ENCODE measurements at places on chromosomes 11 and 22. TPM values are rescaled to one million over a fixed set of nuclear protein-coding genes. Genes with fewer than 3 reads are reported as not detected.

The LUZP2 gene
- total RNA-seq, result not detected

The F2 gene
- not detected for total RNA-seq

The HIC2 gene
- 1.8 TPM for total RNA-seq

The COA4 gene
- 63.7 TPM for total RNA-seq

- DNase-seq, result no peak
Observed at GRCh38 chr11:129402206-129403171, 26.8 kb downstream of the BARX2 start.

DNA sequence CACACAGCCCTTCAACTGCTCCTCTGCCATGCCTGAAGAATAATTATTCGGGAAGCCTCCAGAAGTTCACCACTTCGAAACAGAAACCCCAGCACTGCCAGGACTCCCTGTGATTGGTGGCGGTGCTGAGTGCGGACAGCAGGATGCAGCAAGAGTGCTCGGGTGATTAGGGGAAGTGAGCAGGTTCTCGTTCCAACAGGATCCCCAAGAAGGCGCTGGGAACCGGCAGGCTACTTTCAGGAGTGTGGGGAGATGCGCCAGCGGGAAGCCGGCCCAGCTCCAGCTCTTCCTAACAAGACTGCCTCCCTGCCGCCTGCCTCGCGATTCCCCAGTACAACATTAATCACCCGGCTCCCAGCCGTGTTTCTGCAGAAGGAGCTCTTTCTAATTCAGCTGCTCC, 630.2 kb downstream of the BRD1 start:
- no peak for DNase-seq

DNA sequence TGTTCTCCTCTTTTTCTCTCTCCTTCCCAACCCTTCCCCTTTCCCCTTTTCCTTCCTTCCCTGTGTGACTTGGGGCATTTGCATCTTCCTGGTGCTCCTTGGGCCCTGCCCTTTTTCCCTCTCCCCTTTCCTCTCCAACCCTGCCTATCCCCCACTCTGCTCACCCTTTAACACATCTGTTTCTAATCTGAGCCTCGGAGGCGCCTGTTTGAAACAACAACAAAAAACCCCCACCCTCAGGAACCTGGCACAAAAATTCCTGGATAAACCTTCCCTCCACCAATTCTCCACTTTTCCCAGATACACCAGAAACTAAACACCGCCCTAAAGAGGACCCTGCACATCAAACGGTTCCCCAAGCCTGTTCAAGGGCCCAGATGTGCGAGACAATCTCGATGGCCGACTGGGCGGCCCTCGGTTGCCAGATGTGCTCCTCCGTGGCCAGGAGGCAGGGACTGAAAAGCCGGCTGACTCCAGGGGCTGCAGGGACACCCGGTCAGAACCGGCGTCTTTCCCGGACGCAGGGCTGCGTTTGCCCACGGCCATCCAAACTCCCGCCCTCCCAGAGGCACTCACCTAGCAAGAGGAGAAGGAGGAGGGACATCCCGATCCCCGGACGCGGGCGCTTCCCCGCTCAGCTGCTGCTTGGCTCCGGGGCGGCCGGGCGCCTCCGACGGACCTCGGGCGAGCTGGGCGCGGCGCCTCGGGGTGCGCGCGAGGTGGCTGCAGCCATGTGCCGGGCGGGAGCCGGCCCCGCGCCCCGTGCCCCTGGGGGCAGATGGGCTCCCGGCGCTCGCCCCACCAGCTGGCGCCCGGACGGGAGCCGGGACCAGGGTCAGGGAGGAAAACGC, 486 bp downstream of the CLMP start:
- DNase-seq, result peak; percentile 28

DNA sequence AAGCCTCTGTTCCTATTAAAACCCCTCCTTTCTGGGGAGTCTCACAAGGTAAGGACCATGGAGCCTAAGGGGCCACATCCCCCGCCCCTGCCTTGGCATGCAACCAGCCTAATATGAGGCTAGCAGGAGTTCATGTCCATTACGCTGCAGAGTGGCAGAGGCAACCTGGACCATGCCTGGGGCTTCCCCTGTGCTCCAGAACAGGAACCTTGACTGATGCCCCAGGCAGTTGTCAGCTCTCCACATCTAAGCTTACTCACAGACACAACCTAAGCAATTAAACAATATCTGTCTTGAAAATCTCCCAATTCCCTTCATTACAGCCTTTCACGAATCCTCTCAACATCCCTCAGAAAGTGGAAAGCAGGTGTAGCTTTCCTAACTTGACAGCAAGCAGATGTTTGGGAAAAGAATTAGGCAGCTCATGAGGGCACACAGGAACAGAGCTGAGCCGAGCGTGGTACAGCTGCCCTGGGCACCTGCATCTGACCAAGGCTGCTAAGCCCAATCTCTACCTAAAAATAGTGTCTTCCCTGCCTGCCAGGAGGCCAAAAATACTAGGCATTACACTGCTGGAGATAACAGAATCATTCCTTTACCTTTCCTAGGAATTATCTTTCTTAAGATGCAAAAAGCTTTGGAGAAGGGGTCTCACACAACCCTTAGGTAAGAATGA, 20.8 kb downstream of the C11orf71 start:
- DNase-seq, result no peak

- DNase-seq, result no peak
Observed at GRCh38 chr11:69982690-69983570, 95.2 kb upstream of the ANO1 start.

- DNase-seq, result no peak
Observed at GRCh38 chr11:121318848-121319834, 26.6 kb downstream of the SC5D start.

DNA sequence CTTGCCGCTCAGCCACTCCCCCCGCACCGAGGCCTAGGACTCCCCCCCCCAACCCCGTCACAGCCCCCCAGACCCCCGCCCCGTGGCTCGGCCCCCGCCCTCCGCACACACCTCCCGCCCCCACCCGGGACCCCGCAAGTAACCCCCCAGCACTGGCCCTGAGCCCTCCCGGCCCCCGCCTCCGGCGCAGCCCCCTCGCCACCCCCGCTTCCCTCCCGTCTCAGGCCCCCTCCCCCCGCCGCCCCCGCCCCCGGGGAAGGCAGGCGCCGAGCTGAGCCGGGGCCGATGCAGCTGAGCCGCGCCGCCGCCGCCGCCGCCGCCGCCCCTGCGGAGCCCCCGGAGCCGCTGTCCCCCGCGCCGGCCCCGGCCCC, 1.5 kb downstream of the SHANK3 start:
- no peak for DNase-seq

The ABCC8 gene
- 1.4 TPM for total RNA-seq

The VPREB3 gene
- total RNA-seq, result 0.79 TPM

DNA sequence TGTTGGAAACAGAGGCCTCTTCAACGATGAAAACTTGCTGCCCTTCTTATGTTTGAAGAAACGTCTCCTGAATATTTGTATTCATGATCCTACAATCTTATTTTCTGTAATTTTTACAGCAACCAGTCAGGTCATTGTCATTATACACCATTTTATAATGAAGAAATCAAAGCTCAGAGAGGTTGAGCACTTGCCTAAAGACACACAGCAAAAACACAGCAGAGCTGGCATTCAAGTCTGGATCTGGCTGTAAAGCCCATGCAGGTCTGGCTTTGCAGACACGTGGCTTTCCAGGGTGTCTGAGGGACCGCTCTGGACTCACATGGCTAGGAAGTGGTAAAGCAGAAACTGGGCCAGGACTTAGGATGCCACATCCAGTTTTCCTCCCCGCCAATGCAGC, 15.8 kb upstream of the ALX4 start:
- DNase-seq, result no peak

The RAC2 gene
- 2.3 TPM for total RNA-seq

DNA sequence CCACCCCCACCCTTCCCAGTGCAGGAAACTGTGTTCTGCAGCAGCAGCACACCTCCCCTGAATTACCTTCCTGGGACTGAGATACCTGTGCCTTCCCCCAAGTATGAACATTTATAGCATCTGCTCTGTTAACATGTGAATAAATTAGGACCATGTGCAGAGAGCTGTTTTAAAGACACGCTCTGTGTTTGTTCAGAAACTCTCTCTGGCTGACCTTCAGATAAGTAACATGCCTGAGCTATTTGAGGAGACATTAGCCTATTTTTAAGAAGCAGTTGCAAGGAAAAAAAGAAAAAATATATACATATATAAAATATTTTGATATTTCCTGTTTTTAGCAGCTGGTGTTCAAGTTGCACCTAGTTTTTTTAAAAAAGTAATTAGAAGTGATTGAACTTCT, 5.4 kb downstream of the NAV2 start:
- DNase-seq, result no peak

DNA sequence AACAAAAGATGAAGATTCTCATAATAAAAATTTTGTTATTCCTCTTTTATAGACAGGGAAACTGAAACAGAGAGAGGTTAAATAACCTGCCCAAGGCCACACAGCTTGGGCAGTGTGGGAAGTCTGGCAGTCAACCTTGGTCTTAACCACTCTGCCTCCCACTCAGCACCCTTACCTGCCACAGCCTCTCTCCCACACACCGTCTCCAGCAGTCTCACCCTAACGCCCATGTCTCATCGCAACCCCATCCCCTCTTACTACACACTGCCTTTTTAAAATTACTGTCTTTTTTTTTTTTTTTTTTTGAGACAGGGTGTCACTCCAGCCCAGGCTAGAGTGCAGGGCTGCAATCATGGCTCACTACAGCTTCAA, 25.0 kb downstream of the ARRB1 start:
- no peak for DNase-seq

The SVIP gene
- total RNA-seq, result 23.0 TPM

GRCh38 chr11:47955061-47955755, 25.2 kb upstream of the PTPRJ start:
- no peak for DNase-seq

DNA sequence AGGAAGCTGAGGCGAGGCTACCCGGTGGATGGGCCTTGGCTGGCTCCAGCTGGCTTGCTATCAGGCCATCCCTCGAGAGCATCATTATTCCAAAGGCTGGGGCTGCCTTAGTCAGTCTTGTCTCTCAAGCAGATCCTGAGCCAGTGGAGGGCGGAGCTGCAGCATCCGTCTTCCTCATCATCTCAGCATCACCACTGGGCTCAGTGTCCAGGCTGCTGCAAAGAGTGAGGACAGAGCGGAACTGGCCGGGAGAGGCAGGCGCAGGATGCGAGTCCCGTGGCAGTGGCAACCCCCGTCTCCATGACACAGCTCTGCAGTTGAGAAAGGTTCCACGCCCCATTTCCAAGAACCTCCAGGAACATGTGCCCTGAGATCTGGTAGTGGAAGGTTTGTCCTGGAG, 4.4 kb downstream of the TP53I11 start:
- DNase-seq, result peak; percentile 92

The CNIH2 gene
- not detected for total RNA-seq
